ENCODE measurements at places on chromosomes 13 and 19. TPM values are rescaled to one million over a fixed set of nuclear protein-coding genes. Genes with fewer than 3 reads are reported as not detected.

The F7 gene
- not detected for total RNA-seq

DNA sequence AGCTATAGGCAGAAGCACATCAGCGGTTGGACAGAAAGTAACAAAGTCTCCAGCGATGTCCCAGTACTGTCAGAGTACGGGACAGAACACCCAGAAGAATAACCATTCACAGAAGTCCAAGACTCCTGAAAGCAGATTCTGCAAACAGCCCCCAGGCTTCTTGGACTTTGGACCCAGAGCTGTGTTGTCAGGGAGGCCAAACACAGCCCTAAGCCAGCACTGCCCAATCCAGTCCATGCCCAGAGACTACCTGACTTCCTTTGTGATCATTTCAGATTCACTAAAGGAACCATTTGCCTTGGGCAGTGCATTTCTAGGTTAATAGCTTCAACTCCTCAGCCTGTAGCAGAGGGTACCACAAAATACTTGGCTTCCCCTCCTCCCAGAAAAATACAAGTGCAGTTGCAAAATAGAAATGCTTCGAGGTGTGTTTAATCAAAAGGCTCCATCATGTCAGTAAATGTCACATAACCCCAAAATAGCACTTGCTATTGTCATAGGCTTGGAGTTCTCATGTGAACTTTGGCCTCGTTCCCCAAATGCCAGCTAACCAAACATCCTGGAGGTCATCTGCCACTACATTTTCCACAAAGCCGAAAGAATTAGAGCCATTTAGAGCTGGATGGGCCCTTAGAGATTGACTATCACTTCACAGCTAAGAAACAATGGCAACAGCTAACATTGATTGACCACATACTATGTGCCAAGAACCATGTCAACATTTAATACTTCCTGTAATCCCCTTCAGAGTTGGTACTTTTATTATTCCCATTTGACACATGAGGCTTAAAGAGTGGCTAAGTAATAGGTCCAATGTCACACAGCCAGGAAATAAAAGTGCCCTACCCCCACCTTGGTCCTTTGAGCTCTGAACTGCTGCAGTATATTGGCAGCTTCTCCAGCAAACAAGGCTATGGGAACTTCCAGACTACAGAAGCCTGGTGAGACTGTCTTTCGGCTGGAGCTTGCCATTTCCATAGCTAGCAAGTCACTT is 329.9 kb downstream of the FOXO1 start:
- DNase-seq = peak; percentile 71

DNA sequence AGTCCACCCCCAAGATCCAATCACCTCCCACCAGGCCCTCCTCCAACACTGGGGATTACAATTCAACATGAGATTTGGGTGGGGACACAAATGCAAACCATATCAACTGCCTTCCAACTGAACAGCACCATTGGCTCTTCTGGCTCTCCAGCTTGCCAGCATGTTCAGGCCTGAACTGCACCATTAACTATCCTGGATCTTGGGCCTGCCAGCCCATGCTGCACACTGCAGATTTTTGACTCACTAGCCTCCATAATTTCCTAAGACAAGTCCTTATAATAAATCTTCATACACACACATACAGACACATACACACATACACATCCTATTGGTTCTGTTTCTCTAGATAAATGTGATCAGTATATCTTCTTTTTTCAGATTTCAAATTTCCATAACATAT is 737.1 kb upstream of the SPRY2 start:
- no peak for DNase-seq

DNA sequence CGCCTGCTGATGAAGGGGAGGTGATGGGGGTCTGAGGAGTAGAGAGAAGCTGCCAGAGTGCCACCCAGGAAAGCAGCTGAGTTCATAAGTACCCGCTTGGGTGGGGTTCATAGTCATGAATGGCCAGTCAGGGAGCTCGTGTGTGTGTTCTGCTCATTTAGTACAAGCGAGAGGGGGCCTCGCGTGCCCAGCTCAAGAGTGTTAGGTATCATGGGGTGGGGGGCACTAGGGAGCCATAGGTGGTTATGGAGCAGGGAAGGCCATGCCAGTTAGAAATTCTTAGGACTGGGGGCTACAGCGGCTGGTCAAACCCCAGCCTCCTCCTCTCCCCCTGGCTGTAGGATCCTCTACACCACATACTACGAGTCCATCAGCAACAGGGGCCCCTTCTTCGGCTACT is 46.8 kb downstream of the CD320 start:
- no peak for DNase-seq

Data from HT-29 (cell line).